ENCODE measurements at places on chromosomes 7 and 10.

- DNase-seq: no peak
Observed at GRCh38 chr7:2736411-2736914, 48.5 kb downstream of the AMZ1 start.

GRCh38 chr7:87129848-87130247, 22.4 kb upstream of the DMTF1 start:
- DNase-seq: no peak

DNA sequence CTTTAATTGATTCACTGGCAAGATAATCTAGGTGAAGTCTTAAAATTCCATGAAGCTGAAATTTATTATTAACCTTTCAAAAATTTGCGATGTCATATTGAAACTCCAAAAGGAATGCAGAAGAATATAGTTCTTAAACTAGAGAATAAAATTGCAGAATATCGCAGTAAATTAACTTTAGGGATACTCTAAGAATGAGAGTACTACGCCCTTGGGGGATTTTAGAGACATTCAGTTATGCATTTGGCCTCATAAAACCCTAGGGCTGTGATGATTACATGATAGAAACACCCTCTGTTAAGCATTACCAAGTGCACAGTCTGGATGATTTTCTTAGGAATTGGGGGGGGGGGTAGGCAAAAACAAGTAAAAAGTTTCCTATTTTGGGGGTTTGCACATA, 3.7 kb downstream of the WNT2 start:
- no peak for DNase-seq

DNA sequence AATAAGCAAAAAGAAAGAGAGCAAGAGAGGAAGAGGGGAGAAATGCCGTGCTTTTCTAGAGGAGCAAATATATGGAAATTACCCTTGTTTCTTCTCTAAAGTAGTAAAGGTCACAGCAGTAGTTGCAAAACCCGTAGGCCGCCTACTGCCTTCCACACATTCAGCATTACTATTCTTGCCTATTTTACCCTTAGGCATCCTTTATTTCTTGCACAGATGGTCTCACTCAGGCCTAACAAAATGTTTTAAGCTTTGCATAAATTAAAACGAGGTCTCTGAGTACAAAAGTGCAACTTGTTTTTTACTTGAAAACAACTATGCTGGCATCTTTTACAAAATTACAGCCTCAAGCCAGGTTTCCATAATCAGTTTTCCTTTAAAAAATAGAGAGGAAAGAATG, 644.6 kb downstream of the AUTS2 start:
- no peak for DNase-seq

GRCh38 chr10:88642963-88643362, 21.3 kb upstream of the LIPF start:
- no peak for DNase-seq

- DNase-seq: no peak
Observed at GRCh38 chr7:12315049-12315448, 88.6 kb downstream of the VWDE start.

DNA sequence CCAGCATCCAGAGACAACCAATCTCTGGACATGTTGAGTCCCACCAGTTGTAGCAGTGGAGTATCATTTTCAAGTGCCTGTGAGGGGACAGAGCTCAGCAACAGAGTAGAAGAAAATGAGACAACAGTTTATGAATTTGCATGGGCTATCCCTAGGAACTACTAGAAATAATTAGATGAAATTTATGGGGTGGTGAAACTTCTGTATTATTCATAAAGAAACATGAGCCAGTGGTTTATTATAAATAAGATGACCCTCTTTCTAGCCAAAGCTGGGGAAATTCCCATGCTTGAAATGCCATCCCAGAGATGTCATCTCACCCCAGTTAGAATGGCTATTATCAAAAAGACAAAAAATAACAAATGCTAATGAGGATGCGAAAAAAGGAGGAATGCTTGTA, 55.1 kb upstream of the ITGB8 start:
- no peak for DNase-seq

- no peak for DNase-seq
Observed at GRCh38 chr7:128030654-128031611, at the start of gene LRRC4. LRRC4 (minus strand) TSS chr7:128031437; CDS start chr7:128030640, 797 bp downstream.

GRCh38 chr10:88038268-88038667, 174.8 kb downstream of the PTEN start:
- DNase-seq: no peak

GRCh38 chr10:103545366-103545765, 51.9 kb downstream of the NEURL1 start:
- DNase-seq: no peak

- DNase-seq: no peak
Observed at GRCh38 chr10:31604096-31604495, 285.1 kb downstream of the ZEB1 start.

- DNase-seq: no peak
Observed at GRCh38 chr7:66076462-66077329, 1.1 kb downstream of the ASL start.

DNA sequence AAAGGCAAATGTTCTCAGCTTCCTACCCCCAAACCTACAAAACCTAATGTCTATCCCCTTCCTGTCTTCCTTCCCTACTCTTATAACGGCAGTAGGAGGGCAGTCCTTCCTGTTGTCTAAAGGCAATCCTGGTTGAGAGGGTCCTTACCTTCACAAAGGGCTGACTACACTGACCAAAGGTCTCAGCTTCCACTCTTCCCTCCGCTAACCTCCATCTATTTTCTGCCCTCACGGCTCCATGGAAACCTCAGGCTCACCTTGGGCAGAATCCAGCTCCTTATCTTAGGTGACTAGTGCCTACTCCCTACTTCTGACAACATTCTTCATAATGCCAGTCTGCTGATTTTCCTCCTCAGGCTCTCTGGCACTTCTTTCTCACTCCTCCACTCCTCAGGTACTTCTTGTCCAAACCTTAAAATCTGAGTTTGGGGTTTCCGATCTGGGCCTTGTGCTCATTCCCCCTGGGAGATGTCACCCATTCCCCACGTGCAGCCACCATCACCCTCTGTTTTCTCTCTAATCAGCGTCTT, 542 bp downstream of the FBXL13 start:
- no peak for DNase-seq

DNA sequence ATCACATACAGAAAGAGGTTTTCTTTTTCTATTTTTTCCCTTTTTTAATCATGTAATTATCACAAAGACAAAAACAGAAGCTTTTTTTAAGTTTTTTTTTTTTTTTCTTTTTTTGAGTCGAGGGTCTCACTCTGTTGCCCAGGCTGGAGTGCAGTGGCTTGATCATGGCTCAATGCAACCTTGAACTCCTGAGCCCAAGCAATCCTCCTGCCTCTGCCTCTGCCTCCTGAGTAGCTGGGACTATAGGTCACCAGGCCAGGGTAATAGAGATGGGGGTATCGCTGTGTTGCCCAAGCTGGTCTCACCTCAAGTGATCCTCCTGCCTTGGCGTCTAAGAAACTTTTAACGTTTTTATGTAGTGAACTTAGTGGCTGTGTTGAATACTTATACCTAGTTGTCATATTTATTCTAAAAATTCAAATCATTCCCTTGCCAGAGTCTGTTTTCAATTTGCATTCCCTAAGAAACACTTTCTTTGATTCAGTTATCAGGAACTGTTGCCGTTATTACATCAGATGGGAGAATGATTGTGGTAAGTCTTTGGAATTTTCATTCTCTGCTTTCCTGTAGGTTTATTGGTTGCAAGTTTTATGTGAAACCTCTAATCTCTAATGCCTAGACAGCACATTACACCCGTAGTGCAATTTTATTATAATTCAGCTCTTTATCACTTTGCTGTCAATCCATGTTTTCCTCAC, 1.3 kb downstream of the LSM8 start:
- DNase-seq: no peak

DNA sequence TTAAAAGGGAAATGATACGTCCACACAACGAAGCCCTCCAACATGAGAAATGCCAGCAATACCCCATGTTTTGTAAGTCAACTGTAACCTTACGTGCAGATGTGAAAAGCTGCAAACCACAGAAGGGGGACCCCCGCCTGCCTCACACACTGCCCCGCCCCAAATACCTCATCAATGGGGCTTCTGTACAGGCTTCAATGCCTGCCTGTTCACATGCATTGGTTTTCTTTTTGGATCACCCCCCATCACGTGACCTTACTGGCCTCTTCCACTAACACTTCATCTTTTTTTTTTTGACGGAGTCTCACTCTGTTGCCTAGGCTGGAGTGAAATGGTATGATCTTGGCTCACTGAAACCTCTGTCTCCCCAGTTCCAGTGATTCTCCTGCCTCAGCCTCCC, 224.0 kb downstream of the TNS3 start:
- DNase-seq: no peak

GRCh38 chr10:94334857-94335256, 27.9 kb downstream of the NOC3L start:
- no peak for DNase-seq

DNA sequence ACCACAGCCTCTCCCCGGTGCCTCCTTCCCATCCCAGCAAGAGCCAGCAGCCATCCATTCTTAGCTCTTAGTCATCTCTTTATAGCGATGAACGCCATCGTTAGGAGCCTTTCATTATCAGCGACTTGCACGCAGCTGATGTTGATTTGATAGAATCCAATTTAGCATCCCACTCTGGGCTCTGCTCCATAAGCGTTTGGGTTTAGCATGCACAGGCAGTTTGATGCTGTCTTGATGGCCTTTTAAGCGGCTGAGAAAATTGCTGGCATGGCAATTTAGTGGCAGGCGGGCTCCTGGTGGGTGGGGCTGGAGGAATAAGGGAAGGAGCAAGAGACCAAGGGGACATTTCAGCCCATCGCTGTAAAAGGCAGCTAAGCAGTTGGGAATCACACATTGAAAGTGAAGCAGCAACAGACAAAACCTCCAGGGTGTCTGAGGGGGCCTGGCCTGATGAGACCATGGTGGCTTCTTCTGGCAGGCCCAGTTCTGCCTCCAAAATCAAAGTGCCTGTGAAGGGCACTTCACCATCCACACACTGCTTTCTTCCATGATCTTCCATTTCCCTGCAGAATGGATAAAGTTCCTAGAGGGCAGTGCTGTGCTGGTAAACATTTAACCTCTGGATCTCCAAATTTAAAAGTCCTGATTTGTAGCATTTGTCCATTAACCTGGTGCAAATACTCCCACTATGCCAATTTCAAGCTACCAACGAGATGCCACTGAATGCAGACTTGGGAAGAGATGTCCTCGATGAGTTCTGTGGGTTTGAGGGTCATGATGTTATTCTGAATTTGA, 107.8 kb upstream of the PLXNA4 start:
- DNase-seq: no peak

DNA sequence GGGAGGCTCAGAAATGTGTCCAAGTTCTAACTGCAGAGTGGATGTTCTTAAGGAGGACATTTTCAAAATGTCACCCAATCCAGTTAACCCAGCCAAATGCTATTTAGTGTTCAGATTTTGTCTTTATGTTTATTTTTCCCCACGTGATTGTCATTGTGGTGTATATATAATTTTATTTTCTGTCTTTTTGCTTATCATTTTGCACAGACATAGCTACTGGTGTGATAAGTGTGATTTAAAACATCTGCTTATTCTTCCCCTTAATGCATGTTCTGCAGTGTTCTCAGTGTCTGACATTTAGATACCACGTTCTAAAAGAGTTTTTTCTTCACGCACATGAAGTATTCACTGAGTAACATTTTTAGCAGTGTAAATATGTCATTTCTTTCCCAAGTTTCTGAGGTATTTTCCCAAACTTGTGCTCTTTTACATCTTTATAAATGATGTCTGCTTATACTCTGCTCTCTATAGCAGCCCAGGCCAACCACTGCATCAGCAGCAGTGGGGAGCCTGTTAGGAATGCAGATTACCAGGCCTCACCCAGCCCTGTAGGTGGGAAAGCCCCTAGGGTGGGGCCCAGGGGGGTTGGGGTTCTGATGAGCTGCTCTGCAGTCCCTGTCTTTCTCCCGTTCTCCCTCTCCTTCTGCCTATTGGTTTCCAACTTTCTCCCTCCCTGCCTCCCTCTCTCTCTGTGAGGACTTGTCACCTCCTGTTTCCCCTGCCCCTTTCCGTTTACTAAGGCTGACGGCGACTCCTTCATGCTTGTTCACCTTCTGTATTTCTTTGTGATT, 20.8 kb downstream of the ADCY1 start:
- no peak for DNase-seq

- DNase-seq: no peak
Observed at GRCh38 chr10:7545261-7545660, 121.5 kb downstream of the ITIH5 start.

GRCh38 chr7:1220977-1221745, 11.5 kb upstream of the UNCX start:
- DNase-seq: no peak

DNA sequence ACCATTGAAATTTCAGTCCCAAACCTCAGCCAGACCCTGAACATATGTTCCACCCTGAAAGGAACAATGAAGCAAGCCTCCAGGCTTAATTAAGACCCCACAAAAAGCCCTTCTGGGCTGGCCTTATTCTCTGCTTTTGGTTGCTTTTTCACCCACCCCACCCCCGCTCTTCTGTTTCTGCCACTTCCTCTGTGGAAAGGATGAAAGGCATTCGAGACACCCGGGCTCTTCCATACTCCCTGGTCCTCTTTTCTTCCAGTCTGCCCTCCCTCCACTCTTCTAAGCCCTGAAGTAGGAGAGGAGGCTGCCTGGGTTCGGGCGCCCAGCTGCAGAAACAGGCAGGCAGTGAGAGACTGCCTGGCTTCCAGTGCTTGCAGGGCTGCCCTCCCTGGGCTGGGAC, 9.4 kb upstream of the FAM241B start:
- DNase-seq: no peak

DNA sequence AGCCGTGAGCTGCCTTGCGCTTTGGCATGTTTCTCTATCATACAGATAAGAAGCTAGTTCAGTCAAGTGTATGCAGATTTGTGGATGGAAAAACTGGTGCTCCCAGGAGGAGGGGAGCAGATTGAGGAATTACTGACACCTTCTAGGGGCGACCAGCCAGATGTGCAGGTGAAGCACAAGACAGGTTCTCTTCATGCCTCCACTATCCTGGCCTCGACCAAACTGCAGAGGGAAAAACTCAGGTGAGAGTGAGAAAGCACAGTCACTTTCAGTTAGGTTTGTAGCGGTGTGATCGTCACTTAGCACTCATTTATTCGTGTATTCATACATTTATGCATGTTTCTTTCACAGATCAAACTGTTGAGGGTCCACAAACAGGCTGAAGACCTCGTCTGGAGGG, 600 bp upstream of the DBNL start:
- DNase-seq: no peak

GRCh38 chr10:97740613-97741012, 3.7 kb downstream of the ZFYVE27 start:
- no peak for DNase-seq

DNA sequence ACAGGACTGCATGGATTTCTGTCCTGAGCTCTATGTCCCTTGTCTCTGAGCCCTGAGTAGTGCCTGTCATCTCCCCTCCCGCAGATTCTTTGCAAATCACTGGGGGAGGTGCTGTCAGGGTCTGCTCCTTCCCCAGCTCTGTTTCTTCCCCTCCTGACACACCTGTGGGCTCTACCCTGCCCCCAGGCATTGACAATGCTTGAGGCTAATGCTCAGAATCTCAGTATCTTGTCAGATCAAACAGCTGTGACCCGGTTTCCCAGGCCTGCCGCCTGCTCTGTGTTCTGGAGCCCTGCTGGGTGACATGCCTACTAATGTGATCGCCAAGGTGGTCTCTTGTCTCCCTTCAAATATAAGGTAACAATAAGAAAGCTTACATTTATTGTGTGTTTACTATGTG, 209.0 kb downstream of the POU6F2 start:
- no peak for DNase-seq
